ENCODE measurements at places on chromosomes 16 and 17.

GRCh38 chr16:5422047-5422446 lies 324.5 kb upstream of the EEF2KMT start:
- no peak for DNase-seq

DNA sequence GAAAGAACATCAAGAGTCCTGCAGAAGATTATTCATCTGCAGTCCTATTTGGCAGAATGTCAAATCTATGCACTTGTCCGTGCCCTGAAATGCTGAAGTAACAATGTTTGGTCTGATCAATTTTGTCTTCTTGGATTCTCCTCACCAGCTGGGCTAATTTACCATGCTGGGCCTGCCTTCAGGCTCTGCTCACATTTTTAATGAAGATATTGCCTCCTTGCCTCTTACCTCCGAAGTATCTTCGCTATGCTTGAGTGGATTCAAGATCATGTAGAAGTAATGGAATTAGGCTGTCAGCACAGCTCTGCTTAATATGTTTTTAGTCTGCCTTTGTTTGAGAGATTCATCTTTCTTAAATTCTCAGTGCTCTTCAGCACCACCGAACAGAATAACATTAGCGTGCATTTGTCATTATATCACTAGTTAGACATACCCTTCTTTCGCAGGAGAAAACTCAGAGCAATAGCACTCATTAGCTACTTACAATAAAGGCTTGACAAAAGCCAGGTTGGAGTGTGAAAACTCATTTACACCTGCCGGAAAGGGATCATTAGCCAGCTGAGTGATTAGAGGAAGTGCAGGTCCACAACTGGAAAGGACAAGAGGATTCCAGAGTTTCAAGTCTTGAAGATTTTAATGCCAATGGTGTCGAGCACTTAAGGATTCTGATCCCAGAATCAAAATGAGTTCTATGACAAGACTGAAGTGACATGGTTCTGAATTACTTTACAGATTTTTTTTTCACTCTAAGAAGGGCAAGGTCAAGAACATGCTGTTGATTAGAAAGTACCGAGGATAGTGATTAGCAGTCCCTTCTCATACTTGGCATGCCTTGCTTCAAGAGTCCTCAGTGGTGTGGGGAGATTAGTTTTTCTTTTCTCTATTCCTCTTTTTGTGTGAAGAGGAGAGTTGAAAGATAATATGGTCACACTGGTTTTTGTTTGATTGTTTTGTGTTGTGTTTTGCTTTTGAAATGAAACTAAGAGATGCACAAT lies 405.6 kb upstream of the TOM1L1 start:
- DNase-seq, result no peak

GRCh38 chr16:81695321-81696165 lies 83.5 kb upstream of the PLCG2 start:
- no peak for DNase-seq

DNA sequence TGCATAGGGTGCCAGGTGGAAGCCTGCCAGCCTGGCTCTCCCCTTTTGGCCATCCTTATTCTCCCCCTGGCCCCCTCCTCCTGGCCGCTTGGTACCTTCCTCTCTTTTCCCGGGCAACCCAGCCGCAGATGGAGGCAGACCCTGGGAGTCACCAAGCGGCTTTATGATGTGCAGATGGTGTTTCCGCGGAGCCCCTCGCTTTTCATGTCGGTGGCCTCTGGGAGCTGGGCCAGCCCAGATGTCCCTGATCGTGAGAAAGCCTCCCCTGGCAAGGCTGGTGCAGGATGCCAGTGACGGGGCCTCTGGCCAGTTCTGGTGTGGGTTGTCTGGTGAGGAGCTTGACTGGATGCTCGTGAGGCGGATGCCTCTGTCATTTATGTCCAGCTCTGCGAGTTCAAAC lies 18.0 kb upstream of the BRD7 start:
- DNase-seq, result no peak

DNA sequence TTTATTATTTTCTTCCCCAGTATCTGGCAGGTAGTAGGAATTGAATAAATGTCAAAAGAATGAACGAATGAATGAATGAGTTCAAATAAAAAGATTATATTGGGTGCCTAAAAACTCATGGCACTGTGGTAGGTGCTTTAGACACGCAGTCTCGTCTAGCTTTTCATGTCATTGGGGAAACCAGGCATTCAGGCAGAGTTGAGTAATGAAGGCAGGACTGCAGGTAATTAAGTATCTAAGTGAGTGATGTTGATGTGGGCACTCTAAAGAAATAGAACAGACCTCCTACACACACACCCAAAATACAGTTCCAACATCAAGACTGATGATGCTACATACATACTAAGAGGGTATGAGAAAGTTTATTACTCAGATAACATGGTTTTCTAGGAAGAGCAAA lies 96.6 kb downstream of the ZNF18 start:
- DNase-seq, result no peak

GRCh38 chr17:51487947-51488346 lies 227.6 kb downstream of the UTP18 start:
- no peak for DNase-seq

GRCh38 chr16:68470461-68471150 lies 22.3 kb upstream of the SMPD3 start:
- DNase-seq, result no peak

DNA sequence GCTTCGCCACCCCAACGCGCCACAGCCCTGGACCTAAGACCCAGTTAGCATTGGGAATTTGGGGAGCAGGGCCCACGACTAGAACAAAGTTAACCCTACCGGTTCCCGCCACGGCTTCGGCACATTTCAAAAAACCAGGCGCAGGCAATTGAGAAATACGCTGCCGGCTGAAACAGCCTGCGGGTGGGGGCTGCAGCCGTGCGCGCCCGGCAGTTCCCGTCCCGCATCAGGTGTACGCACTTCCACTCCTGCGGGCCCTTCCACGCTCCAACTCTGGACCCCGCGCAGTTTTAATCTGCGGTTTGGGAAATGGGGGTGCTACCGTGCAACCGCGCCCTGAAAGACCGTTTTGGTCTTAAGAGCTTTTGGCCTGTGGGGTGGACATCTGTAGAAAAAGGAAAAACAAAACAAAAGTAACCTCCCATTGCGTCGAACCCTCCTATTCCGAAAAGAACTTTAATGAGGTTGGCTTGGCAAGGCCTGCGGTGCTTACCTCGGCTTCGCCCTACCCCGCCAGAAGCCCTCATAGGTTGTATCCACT lies 7.1 kb downstream of the IRX5 start:
- no peak for DNase-seq

DNA sequence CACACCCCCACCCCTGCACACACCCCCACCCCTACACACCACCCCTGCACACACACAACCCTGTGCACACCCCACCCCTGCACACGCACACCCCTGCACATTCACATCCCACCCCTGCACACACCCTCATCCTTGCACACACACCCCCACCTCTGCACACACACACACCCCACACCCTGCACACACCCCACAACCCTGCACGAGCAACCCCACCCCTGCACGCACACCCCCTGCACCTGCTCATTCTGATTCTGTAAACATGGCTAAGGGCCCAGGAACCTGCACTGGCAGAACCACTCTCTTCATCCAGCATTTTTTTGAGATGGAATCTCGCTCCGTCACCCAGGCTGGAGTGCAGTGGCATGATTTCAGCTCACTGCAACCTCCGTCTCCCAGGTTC lies 18.1 kb downstream of the CHMP1A start:
- no peak for DNase-seq

DNA sequence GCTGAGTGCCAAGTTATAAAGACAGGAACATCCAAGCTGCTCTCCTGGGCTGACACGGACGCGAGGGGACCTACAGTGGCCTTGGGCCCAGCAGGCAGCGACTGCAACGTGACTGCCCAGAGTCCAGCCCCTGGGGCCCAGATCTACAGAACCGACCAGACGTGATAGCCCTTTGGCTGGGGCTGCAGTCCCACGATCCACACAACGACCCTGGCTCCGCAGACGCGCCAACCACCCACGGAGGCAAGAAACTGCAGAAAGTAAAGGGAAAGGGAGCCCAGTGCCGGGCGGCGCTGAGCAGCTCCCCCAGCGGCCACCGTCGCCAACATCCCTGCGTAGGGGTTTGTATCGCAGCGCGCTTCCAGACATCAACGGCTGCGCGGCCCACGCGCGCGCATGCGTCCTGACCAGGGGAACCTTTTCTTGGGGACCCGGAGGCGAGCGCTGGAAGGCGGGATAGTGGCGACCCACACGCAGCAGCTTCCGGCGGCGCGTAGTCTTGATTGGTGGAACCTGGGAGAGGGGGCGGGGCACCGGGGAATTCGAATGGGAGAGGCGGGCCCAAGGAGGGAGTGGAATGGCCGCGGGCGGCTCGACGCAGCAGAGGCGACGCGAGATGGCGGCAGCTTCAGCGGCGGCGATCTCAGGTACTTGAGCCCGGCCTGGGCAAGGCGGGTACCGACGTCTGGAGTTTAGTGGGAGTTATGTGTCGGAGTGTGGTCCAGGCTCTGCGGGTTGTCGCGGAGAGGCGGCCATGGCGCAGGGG lies at the start of gene KIF22:
Gene KIF22 (plus strand): TSS at position 569 of the 766 bp plus-strand sequence. CDS start 9 bp downstream, at position 578.
- DNase-seq, result peak; percentile 98

DNA sequence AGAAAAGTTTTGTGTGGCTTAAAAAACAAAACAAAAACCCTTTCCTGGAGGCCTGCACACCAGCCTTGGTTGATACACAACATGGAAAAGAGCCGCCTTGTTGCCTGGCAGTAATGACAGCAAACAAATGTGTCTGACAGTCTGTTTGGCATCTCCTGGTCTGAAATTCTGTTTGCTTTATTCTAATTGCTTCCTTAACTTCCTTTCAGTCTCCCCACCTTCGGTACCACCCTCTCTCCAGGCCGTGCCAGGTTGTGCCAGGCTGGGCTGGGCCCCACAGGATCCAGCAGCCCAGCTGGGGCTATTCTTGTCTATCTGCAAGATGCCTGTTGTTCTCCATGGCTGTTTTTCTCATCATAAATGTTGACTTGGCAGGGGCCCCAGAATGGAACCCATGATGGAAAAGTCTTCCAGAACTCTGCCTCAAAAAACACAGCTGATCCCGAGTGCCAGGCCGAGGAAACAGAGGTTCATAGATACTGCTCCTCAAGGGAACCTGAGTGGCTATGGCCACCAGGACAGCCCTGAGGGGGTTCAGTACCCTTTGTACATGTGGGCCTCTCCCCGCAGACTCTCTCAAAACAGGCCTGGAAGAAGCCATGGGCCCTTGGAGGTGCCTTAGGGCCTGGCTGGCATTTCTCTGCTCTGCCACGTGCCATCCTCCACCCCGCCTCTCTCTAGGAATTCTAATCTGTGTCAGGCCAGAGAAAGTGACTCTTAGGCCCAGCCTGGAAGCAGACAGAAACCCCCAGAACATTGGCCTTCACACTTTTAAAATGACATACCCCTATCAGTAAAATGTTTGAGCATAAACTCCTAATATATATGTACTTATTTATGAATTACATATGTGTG lies 50.5 kb downstream of the YPEL2 start:
- DNase-seq, result no peak

DNA sequence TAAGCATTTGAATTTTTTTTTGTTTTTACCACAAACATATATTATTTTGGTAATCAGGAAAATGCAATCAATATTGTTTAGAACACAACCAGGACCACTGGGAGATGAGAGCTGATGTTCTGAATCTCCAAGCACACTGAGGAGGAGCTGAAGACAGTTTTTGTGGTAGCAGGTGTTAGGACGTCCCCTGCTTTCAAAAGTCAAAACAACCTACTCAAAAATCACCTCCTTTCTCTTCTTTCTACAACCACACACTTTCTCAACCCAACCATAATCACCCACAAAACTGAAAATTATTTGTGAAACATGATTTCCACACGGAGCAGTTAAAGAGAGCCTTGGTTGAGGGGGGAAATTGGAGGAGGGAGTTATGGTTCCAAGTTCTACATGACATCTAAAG lies 26.7 kb upstream of the CFAP20 start:
- no peak for DNase-seq

GRCh38 chr16:48201515-48202201 lies 42.4 kb upstream of the LONP2 start:
- no peak for DNase-seq

DNA sequence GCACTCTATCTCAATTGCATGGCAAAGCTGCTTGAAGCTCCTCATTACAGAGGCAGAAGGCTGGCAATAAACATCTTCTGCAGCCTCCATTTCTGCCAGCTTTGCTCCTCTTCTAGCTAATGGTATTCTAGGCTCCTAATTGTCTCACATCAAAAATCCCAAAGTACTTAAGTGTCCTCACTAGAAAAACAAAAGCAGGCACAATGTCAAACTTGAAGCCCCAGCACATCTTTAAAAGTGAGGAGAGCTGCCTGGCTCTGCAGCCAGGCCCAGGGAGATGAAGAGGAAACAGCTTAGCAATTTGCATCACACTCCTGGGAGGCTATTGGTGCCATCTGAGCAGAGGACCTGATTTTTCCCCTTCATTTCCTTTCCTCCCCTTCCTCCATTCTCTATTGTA lies 197.1 kb downstream of the KCNJ2 start:
- DNase-seq, result no peak

GRCh38 chr16:21614896-21615295 lies 15.5 kb downstream of the METTL9 start:
- no peak for DNase-seq

DNA sequence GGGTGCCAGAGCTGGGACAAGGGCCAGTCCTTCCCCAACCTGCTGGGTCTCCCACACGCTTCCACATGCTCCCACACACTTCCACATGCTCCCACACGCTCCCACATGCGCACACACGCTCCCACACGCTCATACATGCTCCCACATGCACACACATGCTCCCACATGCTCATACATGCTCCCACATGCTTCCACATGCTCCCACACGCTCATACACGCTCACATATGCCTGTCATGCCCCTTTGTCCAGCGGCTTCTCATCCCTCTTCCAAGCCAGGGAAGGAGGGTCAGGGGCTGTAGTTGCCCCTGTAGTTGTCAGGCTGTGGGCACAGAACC lies 9.9 kb upstream of the METRNL start:
- no peak for DNase-seq

- no peak for DNase-seq
Observed at GRCh38 chr17:72421128-72422092, 300.6 kb downstream of the SOX9 start.

- no peak for DNase-seq
Observed at GRCh38 chr17:32596206-32596605, 109.4 kb downstream of the CDK5R1 start.

DNA sequence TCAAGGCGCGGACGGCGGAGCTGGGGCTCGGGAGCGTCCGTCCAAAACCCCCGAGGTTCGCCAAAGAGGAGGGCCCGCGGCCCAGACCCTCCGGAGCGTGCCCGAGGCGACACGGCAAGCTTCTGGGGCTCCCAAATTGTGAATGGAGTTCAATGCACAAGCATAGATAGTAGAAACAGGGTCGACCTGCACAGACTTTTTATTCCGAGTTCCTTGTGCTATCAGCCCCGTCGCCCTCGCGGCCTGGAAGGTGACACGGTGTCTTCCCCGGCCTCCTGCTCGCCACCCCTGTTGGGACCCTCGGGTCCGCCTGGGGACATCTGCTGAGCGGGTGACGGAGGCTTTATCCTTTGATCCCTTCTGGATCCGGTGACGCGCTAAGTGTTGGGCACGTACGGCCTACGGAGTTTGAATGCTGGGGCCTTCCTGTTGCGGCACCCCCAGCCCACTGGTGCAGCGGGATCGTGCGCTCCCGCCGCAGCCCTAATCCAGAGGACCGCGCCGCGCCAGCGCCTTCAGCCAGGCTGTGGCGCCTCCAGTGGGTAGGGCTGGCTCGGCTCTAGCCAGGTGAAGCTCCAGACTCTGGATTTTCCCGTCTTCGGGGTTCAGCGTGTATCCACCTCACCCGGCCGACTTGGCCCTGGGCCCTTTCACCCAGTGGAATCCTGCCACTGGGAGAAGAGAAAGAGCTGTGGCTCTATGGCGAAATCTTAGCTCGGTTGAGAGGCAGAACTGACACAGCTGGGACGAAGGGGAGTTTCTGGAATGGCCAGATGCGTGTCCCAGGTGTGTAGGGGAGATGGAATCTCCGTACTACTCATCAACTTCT lies 17.0 kb upstream of the NTN1 start:
- no peak for DNase-seq

GRCh38 chr16:79605999-79606398 lies 5.5 kb upstream of the MAF start:
- DNase-seq, result no peak

Measured in right renal pelvis (tissue), 4 donors.